ENCODE measurements at places on chromosomes 12 and 14. TPM values are rescaled to one million over a fixed set of nuclear protein-coding genes. Genes with fewer than 3 reads are reported as not detected.

Gene GCH1
- total RNA-seq, result 11.8 TPM

Gene LRP1-AS
- not detected for total RNA-seq

Gene CFAP251
- total RNA-seq, result 0.92 TPM

Gene KCNA1
- total RNA-seq, result not detected

Gene MORN3
- total RNA-seq, result 0.05 TPM

Gene NAV3
- 0.38 TPM for total RNA-seq

Gene TRIM9
- total RNA-seq, result not detected

Measured in HT-29 (cell line).